ENCODE measurements at places on chromosomes 2 and 18.

DNA sequence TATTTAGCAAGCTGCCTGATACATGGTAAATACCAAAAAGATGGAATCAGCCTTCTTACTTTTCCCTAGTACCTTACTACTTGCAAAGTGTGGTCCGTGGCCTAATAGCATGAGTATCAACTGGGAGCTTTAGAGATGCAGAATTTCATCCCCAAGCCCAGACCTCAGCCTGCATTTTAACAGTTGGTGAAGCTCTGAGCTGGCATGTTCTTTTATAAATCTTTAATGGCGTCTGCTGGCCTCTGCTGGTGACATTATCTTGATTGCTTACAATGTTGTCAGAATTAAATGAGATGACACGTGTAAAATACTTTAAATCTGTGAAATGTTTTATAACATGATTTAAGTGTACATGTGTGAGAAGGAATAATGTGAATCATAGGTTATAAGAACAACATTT is 115.1 kb upstream of the NOSTRIN start:
- DNase-seq, result peak; percentile 48

DNA sequence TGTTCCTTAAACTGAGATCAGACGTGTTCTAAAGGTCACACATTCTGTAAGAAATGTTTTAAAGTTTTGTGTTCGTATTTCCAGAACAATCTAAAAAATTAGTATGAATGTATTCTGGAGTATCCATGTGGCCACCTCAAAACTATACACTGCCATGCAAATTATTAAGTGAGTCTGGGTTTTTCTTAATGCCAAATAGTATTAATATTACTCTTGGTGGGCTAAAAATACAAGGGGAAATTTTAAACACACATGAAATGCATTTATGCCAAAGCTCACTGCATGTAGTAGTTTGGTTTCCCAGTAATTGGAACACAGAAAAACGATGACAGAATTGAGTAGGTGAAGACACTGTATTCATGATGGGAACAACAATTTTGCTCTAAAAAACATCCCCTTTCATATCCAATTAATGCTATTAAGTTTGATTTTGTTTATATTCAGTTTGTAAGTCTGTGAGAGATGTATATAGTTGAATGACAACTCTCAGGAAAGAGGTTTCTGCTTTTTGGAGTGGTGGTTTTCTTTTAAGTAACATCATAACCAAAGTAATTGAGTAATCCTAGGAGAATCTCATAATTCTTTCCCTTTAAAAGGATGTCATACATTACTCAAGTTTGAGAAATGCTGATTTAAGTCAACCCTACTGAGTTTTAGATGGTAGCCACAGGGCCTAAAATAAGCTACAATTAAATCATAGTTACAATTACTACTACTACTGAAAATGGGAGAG is 75.7 kb upstream of the CDCA7 start:
- no peak for DNase-seq

GRCh38 chr2:191922736-191923651 is 76.1 kb upstream of the CAVIN2 start:
- DNase-seq, result no peak

DNA sequence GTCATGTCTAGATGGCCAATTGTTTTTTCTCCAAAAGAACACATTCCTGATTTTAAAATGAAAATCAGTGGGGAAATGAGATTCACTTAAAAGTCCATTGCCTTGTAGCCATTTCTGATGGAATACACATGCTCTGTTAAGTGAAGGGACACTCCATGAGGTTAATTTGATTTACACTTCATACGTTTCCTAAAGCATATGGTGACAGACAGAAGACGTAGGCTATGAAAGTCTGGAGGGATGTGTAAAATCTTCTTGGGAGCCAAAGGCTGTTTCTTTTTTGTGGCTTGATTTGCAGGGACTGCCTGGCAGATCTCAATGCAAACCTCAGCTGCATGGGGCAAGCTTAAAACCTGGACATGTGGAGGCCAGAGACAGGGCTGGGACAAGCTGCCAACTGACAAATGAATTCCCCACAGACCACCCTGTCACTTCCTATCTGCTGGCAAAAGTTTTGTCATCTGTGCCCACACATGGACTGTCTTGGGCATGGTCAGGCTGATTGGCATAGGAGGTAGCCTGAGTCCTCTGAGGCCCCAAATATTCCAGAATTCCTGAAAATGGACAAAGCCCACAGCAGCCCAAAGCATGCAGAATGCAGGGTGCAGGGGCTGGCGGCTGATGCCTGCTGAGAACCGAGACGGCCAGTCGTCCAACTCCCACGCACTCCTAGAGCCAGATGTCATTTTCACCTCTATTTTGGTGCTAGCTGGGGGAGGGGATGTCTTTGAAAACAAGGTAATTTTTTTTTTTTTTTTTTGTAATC is 73.9 kb downstream of the SDC1 start:
- DNase-seq, result no peak

DNA sequence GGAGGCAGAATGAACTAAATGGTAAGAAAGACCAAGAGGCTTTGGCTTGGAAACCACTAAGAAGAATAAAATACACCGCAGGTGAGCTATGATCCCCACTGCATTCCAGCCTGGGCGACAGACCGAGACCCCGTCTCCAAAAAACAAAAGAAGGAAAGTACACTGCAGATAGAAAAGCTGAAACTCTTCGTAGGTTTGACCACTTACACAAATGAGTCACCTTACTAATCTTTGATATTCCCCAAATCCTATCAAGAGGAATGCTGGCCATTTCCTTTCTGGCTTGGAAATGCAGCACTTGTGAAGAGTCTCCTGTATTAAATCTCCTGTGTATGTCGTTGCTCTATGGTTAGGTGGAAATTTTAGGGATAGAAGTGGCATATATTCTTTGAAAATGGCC is 108.8 kb downstream of the MTCL1 start:
- no peak for DNase-seq

- no peak for DNase-seq
Observed at GRCh38 chr2:173898996-173899395, 66.2 kb downstream of the SP3 start.

Data from D341Med (cell line).